Brain microvascular endothelial cell (primary cell): ENCODE measurements at places on chromosomes 12 and 14.

GRCh38 chr12:22334410-22335100, at the start of gene ST8SIA1:
Gene ST8SIA1, minus strand, starts transcription at chr12:22334707. Its CDS starts 475 bp downstream, at chr12:22334232.
- no peak for DNase-seq

DNA sequence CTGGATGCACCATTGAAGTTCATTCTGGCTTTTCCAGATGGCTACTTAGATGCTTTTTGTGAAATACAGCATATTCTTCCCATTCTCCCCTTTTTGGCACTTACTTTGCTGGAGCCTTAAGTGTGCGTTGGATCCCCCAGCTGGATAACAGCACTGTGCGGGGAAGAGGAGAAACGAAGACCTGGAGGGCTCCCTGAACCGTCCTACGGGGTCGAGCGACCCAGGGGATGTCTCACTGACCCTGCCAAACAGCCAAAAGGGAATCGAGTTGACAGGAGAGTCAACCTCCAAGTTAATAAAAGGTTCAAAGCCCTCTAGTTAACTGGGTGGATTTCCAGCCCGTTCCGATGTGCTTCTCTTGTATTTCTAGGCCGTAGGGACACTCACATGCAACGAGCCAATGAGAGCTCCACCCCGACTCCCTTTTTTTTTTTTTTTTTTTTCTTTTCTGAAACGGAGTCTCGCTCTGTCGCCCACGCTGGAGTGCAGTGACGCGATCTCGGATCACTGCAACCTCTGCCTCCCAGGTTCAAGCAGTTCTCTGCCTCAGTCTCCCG, 1.0 kb upstream of the CAMKK2 start:
- DNase-seq: peak; percentile 15

DNA sequence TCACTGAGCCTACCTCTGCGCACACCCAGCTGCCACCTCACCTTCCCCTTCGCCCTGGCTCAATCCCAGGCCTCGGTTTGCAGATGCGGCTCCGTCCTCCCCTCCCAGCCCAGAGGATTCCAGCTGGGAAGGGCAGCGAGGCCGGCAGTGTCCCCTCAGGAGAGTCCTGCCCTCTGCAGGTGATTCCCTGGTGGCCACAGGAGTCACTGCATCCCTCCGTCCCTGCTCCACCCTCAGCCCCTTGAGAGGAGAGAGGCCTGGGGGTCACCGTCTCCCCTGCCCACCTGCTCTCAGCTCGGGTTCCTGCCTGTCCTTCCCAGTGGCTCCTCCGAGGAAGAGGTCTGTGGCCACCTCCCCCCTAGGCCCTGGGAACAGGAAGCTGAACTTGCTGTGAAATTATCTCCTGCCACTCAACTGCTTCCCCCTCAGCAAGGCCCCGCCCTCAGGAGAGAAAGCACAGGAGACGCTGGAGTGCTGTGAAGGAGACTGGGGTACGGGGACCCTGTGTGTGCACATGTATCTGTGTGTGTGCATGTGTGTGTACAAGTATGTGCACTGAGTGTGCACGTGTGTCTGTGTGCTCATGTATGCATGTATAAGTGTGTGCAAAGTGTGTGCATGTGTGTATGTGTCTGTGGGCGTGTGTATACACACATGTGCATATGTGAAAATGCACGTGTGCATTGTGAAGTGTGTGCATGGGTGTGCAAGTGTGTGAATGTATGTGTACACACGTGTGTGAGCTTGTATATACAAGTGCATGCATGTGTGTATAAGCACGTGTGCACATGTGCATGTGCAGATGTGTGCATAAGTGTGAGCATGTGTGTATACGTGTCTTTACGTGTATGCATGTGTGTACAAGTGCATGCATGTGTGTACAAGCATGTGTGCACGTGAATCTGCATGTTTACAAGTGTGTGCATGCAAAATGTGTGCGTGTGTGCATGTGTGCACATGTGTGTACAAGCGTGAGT, 13.2 kb upstream of the GALNT9 start:
- DNase-seq: no peak

- DNase-seq: no peak
Measured at GRCh38 chr12:5403411-5403810, 28.5 kb upstream of the NTF3 start.

GRCh38 chr12:132888852-132889251, 1.4 kb upstream of the CHFR start:
- DNase-seq: no peak

DNA sequence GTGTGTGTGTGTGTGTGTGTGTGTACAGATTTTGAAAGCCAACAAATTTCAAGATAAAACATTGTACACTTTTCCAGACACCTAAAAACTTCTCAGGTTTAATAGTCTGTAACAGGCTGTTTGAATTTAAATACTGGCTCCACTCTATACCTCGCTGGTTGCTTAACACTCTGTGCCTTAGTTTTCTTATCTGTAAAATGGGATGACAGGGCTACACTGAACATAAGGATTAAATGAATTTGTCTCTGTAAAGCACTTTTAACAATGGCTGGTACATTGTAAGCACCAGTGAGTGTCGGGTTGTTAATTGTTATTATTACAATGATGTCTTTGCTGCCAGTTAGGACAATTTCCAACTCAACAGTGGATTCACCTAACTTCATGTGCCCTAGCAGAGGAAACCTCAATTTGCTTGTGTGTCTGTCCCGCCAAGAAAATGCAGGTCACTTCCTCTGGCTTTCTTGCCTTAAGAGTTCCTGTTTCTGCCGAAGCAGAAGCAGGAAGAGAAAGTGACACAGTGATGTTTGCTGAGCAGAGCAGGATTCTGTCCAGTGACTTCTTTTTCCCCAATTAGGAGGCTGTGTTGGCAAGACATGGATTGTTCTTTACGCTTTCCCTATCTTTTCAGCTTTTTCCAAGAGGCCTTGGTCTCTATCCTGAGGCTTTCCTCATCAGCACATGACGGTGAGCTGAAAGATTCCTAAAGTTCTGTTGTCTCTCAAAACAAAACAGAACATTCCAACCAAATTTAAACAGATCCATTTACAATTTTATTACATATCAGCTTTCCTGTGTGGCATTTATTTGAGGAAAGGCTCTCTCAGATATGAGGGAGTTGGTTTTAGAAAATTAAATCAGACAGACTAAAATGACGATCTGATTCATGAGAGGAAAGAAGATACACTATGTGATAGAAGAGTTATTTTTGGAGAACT, 154.1 kb upstream of the ATP2B1 start:
- DNase-seq: no peak

GRCh38 chr12:87667378-87667777, 361.8 kb downstream of the C12orf50 start:
- DNase-seq: peak; percentile 40

- no peak for DNase-seq
Measured at GRCh38 chr14:35931346-35931745, 105.2 kb downstream of the BRMS1L start.
